ENCODE measurements at places on chromosomes 6 and 20. TPM values are rescaled to one million over a fixed set of nuclear protein-coding genes. Genes with fewer than 3 reads are reported as not detected.

The ASIP gene
- polyA plus RNA-seq: not detected

The ADGB gene
- not detected for polyA plus RNA-seq

The HLA-F gene
- 72.6 TPM for polyA plus RNA-seq

The SLC35A1 gene
- polyA plus RNA-seq: 15.2 TPM

The STMND1 gene
- 2.2 TPM for polyA plus RNA-seq

The COQ3 gene
- polyA plus RNA-seq: 6.4 TPM

The SRSF3 gene
- polyA plus RNA-seq: 72.8 TPM

The TCP11 gene
- polyA plus RNA-seq: not detected

The DEF6 gene
- polyA plus RNA-seq: 40.6 TPM

The FAM83B gene
- 0.80 TPM for polyA plus RNA-seq

The MSH5 gene
- polyA plus RNA-seq: 17.4 TPM

The PACRG gene
- polyA plus RNA-seq: 3.7 TPM

The GCNT2 gene
- 1.5 TPM for polyA plus RNA-seq

The COL20A1 gene
- 0.05 TPM for polyA plus RNA-seq

The CLVS2 gene
- 0.02 TPM for polyA plus RNA-seq

The TSPYL4 gene
- 4.9 TPM for polyA plus RNA-seq

The TUBB2B gene
- 6.1 TPM for polyA plus RNA-seq

The EEF1A2 gene
- 28.2 TPM for polyA plus RNA-seq

The MAP1LC3A gene
- 94.2 TPM for polyA plus RNA-seq

The MMP24OS gene
- 74.9 TPM for polyA plus RNA-seq

The BMP5 gene
- polyA plus RNA-seq: 6.2 TPM

The CSNK2A1 gene
- 12.7 TPM for polyA plus RNA-seq

The NRSN1 gene
- 1.2 TPM for polyA plus RNA-seq

The SLC22A16 gene
- polyA plus RNA-seq: 0.26 TPM

The ACSS1 gene
- polyA plus RNA-seq: 43.7 TPM

The PRL gene
- polyA plus RNA-seq: not detected

Data from pancreas (tissue), 10 donors.